ENCODE measurements at places on chromosomes 13 and 19. TPM values are rescaled to one million over a fixed set of nuclear protein-coding genes. Genes with fewer than 3 reads are reported as not detected.

ATXN8OS gene
- not detected for total RNA-seq

KIR2DL3 gene
- total RNA-seq: not detected

CYP2F1 gene
- total RNA-seq: 0.63 TPM

NKG7 gene
- not detected for total RNA-seq

GAMT gene
- total RNA-seq: 26.6 TPM

GRK1 gene
- total RNA-seq: 0.31 TPM

ZNF563 gene
- 1.9 TPM for total RNA-seq

ITGBL1 gene
- total RNA-seq: 0.04 TPM
